ENCODE measurements at places on chromosomes 12 and 14.

DNA sequence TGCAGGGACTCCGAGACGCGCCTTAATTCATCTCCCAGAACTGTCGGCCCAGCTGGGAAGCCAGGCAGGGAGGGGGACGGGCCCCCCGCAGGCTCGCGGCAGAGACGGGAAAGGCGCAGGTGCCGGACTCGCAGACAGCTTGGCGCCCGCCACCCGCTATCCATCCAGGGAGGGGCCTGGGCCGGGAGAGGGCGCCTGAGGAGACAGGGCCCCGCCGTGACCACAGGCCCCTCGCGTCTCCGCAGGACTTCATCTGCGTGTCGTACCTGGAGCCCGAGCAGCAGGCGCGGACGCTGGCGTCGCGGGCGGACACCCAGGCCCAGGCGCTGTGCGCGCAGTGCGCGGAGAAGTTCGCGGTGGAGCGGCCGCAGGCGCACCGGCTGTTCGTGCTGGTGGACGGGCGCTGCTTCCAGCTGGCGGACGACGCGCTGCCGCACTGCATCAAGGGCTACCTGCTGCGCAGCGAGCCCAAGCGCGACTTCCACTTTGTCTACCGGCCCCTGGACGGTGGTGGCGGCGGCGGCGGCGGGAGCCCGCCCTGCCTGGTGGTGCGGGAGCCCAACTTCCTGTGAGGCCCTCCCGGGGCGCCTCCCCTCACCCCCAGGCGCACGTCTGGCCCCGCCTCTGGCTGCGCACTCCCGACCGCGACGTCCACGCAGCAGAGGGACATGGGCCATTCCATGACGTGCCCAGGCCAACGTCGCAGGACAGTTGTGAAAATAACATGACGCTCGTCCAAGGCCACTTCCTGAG, 60.6 kb downstream of the LGMN start:
- DNase-seq: no peak
- H3K4me3 ChIP-seq: peak overlapping the region; percentile 32
- H3K4me1 ChIP-seq: peaks cover 7% of the 10 kb centered on the region
- no peak overlapping the region for H3K27ac ChIP-seq
- no peaks in the 10 kb centered on the region for H3K36me3 ChIP-seq
- no peaks in the 10 kb centered on the region for H3K27me3 ChIP-seq

DNA sequence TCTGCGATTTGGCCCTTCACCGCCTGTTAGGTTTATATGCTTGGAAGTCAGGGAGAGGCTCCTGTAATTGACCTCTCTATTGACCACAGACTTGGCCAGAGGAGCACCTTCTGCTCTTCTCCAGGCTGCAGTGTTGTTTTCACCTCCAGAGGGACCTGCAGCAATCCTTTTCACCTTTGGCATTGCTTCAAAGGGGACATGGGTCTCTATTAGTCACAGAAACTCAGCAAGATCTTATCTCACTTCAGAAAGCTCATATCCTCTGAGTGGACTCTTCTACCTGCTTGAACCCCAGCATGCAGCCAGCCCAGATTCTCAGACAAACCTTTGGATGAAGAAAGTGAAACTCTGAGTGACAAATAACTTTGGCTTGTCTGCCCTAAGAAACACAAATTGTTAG, 339.3 kb downstream of the NRXN3 start:
- H3K27me3 ChIP-seq: no peaks in the 10 kb centered on the region
- no peaks in the 10 kb centered on the region for H3K4me1 ChIP-seq
- no peak overlapping the region for H3K27ac ChIP-seq
- H3K4me3 ChIP-seq: no peak overlapping the region

DNA sequence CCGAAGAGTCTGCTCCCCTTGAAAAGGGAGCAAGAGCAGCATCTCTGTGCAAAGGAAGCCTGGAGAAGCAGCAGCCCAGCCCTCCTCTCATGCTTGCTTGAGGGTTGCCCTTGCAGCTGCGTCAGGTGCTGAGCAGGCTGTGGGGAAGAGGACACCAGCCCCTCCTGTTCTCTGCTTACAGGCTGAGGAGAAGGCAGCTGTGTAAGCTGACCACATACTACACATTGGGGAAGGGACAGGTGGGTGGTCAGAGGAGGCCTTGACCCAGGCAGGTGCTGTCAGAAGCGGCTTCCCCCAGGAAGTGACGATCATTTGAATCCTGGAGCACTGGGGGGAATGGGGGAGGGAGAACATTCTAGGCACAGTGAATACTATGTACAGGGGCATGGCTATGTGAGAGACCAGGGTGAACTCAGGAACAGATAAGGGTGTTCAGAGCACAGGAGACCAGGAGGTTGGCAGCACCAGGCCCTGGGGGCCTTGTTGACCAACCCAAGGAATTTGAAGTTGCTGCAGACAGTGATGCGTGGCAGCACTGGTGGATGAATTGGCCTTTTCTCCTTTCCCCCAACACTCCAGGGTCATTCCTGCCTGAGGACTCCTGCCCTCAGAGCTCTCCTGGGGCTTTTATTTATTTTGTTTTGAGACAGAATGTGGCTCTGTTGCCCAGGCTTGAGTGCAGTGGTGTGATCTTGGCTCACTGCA, 2.7 kb upstream of the KLC1 start:
- H3K4me1 ChIP-seq: peaks cover 11% of the 10 kb centered on the region
- H3K36me3 ChIP-seq: no peaks in the 10 kb centered on the region
- DNase-seq: no peak
- no peak overlapping the region for H3K27ac ChIP-seq
- H3K4me3 ChIP-seq: no peak overlapping the region

DNA sequence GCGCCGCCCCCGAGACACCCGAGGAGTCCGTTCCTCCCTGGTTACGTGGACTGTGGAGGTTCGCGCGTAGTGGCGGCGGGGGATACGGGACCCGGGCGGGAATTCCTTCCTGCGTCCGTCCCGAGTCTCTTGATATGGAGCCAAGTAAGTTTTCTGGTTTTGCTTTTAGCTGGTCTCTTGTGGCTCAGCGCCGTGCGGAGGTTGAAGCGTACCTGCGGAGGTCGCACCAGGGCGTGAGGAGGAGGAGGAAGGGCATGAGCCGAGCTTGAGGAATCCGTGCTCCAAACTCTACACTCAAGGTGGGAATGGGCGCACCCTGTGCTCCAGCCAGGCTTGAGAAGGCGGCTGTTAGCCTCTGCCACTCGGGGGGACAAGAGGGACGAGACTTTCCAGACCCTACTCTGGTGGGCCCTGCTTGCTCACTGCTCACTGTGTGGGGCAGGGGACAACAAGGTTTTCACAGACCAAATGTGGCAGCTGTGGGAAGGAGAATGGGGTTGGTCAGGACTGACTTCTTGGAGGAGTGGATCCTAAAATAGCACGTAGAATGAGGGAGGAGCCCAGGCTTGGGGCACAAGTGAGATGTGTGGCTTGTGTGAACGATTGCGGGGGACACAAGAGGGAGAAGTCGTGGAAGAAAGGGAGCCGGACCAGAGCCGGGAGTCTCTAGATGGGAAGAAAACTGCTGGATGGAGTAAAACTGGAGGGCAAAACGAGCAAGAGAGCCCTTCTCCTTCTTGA, 577 bp downstream of the ATG101 start:
- H3K36me3 ChIP-seq: peaks cover 5% of the 10 kb centered on the region
- H3K4me1 ChIP-seq: peaks cover 12% of the 10 kb centered on the region
- H3K27me3 ChIP-seq: no peaks in the 10 kb centered on the region
- peak overlapping the region; percentile 93 for H3K4me3 ChIP-seq
- H3K27ac ChIP-seq: peak overlapping the region; percentile 77

DNA sequence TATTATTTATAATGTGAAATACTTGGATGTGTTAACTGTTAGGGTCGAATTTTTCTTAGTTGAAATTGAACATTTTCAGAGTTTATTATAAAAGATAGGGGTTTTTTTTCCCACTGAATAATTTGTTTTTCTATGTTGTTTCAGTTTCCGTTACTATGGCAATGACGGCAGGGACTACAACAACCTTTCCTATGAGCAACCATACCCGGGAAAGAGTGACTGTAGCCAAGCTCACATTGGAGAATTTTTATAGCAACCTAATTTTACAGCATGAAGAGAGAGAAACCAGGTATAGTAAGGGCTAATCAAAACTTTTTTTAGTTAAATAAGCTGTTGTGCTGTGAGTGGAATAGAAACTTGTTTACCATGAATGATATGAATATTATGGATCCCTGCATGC, 35.1 kb upstream of the BMAL2 start:
- no peak overlapping the region for H3K4me3 ChIP-seq
- H3K27me3 ChIP-seq: no peaks in the 10 kb centered on the region
- DNase-seq: no peak
- no peak overlapping the region for H3K27ac ChIP-seq

GRCh38 chr12:53599579-53599978, 26.6 kb downstream of the ATF7 start:
- no peak overlapping the region for H3K4me3 ChIP-seq
- no peaks in the 10 kb centered on the region for H3K4me1 ChIP-seq
- H3K36me3 ChIP-seq: no peaks in the 10 kb centered on the region
- DNase-seq: no peak
- no peaks in the 10 kb centered on the region for H3K27me3 ChIP-seq
- H3K27ac ChIP-seq: no peak overlapping the region

All from colonic mucosa (tissue), 4 donors.